ENCODE measurements at places on chromosomes 13 and 19.
A peak's percentile ranks its signal among the peaks of the same experiment; 100 is the strongest.

DNA sequence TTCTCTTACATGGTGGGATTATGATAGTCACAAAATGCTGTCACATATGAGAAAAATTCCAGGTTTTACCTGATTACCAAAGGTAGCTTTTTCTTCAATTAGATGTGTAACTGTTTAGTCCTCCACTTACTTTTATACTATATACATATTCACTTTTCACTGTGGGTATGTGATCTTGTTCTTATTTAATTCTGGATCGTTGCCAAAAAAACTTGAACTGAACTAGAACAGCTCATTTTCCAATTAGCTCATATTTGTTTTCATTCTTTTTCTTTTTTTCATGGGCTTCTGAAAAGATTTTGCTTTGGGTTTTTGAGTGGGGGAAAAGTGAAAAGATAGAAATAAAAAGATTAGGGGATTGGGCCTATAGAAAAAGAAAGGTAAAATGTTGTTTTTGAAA is 291.9 kb downstream of the NDFIP2 start:
- no peak for DNase-seq

DNA sequence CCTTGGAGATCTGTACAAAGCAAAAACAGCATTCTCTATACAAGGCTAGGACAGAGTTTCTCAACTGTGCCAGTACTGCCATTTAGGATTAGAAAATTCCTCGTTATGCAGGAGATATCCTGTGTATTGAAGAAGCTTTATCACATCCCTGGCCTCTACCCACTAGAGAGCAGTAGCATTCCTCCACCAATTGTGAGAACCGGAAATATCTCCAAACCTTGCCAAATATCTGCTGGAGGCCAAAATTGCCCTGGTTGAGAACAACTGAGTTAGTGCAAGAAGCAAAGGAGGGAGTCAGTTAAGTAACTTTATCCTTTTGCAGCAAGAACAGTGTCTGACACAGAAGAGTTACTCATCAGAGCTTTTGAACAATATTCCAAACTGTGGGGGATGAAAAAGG is 16.2 kb upstream of the FREM2 start:
- no peak for DNase-seq

DNA sequence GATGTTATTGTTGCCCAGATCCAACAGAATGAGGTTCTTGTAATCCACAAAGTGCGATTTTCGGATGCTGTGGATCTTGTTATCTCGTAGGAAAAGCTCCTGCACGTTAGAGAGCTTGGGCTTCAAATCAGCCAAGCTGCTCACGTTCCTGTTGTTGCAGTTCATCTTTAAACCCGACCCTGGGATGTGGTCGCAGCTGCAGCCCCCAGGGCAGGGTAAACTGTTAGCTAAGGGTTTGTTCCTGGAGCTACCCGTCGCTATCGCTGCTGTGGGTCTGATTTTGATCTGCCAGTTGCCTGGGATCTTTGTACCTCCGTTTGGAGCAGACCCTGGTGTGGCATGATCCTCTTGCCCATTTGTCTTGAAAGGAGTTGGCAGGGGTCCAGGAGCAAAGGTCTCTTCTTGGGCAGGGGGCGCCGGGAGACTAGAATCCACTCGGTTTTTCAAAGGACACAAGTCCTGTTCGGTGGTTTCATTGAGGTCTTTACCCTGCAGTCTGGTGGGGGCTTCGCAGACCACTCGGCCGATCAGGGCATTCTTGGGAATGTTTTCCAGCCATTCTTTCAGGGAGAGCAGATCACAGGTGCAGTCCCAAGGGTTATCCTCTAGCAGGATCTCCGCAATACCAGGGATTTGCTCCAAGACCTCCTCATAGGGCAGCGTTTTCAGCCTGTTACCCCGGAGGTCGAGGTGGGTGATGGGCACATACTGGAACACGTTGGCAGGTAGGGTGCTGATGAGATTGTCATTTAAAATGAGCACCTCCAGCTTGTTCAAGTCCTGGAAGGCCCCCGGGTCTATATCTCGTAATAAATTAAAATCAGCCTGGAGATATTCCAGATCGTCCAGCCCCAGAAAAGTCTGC is 1.8 kb downstream of the SLITRK1 start:
- no peak for DNase-seq

DNA sequence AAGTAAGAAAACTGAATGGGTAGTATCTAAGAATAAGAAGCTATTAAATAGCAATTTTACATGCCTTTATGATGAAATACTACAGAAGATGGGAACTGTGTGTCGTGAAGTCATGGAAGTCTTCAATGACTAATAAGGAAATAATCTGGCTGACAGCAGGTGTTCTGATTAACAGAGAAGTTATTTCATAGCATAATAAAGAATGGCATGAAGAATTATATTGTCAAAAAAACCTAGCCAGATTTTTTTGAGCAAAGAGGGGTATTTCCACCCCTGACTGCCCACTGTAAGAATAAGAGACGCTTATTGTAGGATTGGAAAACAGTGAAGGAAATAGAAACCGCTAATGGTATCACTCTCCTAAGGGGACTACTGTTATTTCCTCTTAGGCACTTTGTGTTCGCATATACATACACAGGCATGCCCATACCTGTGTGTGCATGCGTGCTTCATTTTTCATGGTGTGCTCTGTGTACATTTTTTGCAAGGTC is 318.8 kb downstream of the SHISA2 start:
- no peak for DNase-seq

GRCh38 chr13:27666951-27667350 is 45.3 kb downstream of the POLR1D start:
- no peak for DNase-seq

GRCh38 chr19:7850000-7850813 is 20.2 kb downstream of the EVI5L start:
- no peak for DNase-seq

DNA sequence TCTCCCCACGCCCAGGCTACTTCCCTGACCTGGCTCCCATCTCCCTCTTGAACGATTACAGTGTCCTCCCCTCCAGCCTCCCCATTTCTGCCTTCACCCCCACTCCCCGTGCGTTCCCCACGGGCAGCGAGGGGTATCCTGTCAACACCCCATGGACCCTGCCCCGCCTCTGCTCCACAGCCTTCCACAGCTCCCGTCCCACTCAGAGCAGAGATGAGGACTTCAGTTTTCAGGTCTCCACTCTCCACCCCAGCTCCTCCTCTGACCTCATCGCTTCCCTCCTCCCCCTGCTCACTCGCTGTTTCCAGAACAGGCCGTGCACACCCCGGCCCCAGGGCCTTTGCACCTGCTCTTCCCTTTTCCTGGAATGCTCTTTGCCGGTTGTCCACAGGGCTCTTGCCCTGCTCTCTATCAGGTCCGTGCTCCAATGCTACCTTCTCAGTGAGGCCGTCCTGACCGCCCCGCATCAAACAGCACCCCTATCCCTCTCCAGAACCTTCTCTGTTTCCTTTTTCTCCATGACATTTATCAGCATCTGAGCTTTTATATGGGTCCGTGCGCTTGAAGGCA is 15.0 kb downstream of the LRRC4B start:
- no peak for DNase-seq

DNA sequence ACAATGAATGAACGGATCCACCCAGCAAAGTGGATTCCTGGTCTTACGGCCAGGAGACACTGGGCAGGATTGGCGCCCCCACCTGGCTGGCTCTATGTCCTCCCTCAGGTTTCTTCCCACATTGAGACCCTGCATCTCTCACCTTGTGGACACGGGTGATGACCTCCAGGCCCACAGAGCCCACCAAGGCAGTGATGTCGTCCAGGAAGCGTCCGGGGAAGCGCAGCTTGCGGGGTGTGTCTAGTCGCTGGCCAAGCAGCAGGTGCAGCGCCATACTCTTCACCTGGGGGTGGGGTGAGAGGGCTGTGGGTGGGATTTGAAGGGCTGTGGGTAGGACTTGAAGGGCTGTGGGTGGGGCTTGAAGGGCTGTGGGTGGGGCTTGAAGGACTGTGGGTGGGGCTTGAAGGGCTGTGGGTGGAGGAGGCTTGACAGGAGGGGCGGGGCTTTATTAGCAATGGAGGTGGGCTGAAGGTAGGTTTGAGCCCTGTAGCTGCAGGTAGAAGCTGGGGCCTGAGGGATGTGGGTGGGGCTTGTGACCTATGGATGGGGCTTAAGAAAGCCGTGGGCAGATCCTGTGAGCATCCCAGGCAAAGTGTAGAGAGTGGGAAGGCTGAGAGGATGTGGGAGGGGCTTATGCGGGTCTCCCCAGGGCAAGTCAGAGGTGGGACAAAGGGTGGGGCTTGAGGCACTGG is 12.1 kb upstream of the ANGPTL8 start:
- no peak for DNase-seq

- DNase-seq = no peak
Observed at GRCh38 chr13:49641801-49642291, 13.5 kb downstream of the ARL11 start.

DNA sequence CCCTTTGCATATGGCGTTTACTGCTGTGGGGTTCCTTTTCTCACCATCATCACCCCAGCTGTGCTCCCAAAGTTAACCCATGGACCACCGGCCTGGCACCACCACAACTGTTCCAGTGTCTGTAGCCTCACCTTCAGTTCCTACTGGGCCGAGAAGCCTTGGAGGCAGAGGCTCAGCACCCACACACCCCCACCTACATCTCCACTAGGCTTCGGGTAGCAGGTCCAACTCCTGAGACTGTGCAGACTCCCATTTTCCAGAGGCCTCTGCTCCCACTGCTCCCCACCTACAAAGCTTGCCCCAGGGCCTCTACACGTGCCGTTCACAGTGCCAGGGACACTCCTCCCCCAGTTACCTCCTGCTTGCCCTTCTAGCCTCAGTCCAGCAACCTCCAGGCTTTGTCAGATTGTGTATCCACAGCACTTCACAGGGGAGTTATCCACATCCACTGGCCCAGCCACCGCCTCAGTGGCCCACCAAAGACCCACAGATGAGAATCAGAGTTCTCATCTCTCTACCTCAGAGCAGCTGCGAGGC is 14.1 kb downstream of the SLC27A5 start:
- DNase-seq = no peak

GRCh38 chr13:53694814-53695532 is 666.4 kb downstream of the OLFM4 start:
- no peak for DNase-seq

- peak; percentile 20 for DNase-seq
Observed at GRCh38 chr13:29923554-29924481, 73.4 kb upstream of the UBL3 start.

DNA sequence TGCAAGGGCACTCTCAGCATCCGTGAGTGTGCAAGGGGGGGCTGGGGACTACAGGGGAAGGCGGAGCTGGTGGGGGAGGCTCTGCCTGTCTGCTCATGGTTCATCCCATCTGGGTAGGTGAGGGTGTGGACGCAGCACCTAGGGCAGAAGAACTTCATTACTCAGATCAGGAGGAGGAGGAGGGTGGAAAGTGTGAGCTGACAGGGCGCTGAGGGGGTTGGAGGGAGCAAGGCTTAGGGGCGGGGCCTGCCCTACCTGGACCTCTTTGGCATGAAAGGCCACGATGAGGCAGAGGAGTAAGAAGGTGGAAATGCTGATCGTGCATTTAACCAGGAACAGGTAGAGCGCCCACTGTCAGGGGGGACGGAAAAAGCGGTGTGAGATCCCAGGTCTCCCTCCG is 4.5 kb downstream of the KCNN4 start:
- DNase-seq = no peak

- DNase-seq = no peak
Observed at GRCh38 chr13:20106742-20107141, 54.1 kb downstream of the GJA3 start.

GRCh38 chr19:54461210-54461609 is 2.4 kb downstream of the LENG9 start:
- DNase-seq = no peak

DNA sequence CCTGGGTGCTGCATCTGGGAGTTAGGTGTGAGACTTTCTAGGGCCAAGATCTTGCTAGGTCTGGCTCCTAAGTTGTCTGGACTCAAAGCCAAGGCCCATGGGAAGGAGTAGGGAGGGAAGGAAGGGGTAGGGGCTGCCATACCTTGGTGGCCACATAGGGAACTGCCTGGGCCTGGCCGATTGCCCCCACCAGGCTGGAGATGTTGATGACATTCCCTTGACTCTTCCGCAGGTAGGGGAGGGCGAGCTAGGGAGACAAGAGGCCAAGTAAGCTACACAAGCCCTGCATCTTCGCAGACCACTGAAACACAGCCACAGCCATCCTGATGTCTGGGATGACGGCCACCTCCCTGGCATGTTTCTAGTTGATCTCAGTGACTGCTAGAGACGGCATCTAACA is 4.1 kb upstream of the BCAT2 start:
- no peak for DNase-seq

DNA sequence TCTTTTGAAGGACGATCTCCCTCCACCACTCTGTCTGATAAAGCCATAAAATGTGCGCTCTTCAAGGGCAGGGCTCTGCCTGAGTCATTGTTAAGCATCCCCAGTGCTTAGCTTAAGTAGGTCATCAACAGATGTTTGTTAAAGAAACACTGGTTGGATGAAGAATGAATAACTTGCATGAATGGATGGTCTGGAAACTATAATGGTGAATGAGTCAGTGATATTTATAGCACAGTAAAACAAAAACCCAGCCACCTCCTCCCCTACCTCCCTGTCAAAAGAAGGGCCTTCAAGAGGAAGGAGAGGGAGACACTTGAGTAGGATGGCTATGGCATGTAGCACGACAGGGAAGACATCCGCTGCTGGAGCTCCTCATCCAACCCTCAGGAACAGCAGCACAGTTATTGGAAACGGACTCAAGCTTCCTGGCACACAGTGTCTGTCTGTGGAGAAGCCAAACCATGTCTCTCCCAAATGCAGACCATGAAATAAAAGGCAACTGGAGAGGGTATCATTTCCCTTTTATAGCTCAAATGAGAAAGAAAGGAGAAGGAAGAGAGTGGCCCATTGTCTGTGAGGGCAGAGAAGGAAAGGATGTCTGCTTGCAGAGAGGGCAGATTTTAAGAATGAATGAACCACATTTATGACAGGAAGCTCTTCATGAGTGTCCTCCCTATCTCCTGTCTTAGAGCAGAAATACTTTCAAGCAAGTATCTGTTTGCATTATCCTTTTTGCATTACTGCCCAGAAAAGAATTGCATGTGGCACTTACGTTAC is 183.5 kb upstream of the UBL3 start:
- DNase-seq = no peak

DNA sequence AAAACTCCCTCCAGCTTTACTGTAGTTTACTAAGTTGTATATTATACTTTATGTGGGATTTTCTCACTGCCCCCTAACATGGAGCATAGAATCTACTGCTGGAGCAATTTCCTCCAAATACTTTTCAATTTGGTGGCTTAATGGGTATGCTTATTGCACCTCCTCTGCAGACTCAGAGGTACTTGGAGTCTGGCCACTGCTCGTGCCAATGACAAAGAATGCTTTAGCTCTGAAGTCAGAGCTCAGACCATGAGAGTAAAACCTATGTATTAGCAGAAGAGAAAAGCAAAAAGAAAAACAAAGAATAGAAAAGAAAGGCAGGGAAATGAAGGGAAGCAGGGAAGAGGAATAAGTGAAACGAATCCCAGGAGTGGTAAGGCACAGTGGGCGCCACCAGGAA is 71.9 kb downstream of the SUCLA2 start:
- DNase-seq = no peak

GRCh38 chr13:73800011-73800410 is 334.2 kb downstream of the KLF12 start:
- no peak for DNase-seq

DNA sequence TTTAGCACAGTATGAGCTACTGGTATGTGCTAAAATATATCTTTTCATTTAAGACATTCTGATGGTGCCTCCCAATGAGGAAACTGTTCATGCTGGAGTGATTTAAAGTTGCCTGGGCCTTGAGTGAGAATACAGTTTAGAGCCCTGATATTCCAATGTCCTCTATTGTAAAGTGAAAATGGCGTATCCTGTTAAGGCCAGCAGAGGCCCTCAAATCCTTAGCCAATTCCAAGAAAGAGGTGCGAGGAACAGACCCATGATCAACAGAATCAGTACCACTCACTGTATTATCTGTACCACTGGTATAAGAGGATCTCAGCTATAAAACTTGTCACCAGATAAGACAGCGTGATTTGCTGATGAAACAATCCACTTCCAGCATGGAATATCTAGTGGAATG is 273.1 kb upstream of the SLITRK5 start:
- DNase-seq = no peak

All from stimulated activated CD4-positive, alpha-beta T cell treated with anti-CD3 and anti-CD28 coated beads, Interleukin-1b, Interleukin-23, amount 100 ng/mL, for 1 hour (primary cell).